ENCODE measurements at places on chromosomes 5 and 9. TPM values are rescaled to one million over a fixed set of nuclear protein-coding genes. Genes with fewer than 3 reads are reported as not detected.
A peak's percentile ranks its signal among the peaks of the same experiment; 100 is the strongest.

SLC6A7 gene
- total RNA-seq = not detected

PCDHA13 gene
- 0.46 TPM for total RNA-seq

AQP3 gene
- total RNA-seq = 251 TPM

PRRX2 gene
- not detected for total RNA-seq

- DNase-seq = peak; percentile 94
These were observed 18.1 kb downstream of the KYAT1 start for GRCh38 chr9:128863647-128864046.

DNA sequence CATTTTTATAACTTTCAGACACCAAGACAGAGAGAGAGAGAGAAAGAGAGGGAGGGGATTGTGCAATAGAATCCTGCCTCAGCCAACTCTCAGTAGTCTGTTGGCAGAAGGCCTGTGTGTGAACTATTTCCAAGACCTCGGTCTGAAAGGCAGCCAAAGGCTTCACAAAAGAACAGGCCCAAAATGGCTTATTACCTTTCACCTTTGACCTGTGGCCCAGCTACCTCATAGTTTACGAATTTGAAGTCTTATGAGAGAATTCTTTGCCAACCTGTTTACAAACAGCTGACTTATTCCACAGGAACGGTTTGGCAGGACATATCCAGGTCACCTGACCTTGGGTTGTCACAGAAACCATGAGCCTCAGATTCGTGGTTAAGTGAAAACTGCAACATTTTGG, 48.6 kb downstream of the NR2F1-AS1 start:
- DNase-seq = no peak

GRCh38 chr9:105900123-105900522, 205.8 kb downstream of the TMEM38B start:
- no peak for DNase-seq

GRCh38 chr9:137432687-137433348, 8.3 kb downstream of the ENTPD8 start:
- peak; percentile 71 for DNase-seq

DNA sequence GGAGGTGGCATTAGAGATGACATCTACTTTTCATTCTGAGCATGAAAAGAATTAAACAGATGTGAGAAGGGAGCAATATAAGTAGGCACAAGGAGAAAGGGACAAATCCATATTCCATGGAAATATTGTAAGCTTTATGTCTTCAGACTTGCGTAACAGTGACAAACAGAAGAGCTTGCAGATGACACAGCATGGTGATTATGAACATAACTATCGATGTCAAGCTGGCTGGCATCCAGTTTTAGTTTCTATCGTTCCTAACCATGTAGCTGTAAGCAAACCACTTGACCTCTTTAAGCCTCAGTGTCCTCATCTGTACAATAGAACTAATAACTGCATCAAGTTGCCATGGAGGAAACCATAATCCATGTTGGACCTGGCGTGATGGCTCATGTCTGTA, 246.7 kb upstream of the ADRA1B start:
- no peak for DNase-seq

TMEM174 gene
- not detected for total RNA-seq

- DNase-seq = no peak
These were observed 47.1 kb upstream of the SIMC1 start for GRCh38 chr5:176190886-176191755.

DNA sequence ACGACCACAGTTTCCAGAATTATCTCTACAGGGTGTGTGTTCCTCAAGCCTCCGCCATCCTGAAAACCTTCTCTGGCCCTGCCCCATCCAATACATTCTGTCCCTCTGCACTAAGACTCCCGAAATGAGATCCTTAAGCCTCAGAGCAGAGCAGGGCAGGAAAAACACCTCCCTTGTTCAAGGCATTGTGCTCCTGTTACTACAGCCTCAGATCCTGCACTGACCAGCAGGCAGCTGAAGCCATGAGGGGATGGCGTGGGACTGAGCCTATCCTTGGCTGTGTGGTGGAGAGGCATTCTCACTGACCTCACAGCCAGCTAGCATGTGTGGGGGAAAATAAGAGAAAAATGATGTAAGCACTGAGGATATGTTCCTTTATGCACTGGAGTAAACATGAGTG, 106.7 kb upstream of the PHYKPL start:
- DNase-seq = no peak

DNA sequence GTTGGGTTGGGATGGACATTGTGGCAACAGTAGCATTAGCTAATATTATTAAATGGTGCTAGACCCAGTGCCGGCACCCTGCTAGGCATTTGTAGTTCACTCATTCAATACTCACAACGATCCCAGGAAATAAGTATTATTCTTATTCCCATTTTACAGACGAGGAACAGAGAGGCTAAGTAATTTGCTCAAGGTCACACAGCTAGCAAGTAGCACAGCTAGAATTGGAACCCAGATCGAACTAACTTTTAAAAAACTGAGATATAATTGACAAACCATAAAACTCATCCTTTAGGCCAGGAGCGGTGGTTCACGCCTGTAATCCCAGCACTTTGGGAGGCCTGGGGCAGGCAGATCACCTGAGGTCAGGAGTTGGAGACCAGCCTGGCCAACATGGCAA, 79.5 kb downstream of the SH3PXD2B start:
- DNase-seq = no peak

DNA sequence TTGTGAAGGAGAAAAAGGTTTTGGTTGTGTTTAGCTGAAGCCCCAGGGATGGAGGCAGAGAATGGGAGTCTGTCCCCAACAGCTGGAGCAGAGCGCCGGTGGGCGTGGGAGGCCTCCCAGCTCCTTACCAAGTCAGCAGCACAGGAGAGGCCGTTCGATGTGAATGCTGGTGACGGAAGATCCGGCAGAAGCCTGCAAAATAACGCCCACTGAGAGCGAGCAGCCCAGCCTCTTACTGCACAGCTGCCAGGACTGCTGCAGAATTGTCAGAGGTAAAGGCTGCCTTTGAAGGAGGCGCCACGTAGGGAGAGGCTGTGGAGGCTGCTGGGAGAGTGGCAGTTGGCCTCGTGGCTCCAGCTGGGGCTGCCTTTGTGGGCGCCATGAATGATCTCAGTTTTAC, 26.2 kb downstream of the ANGPTL2 start:
- DNase-seq = no peak

SLC25A2 gene
- 1.2 TPM for total RNA-seq

COL15A1 gene
- total RNA-seq = 0.94 TPM

- no peak for DNase-seq
These were observed 48.3 kb downstream of the TMEFF1 start for GRCh38 chr9:100521282-100521681.

- DNase-seq = no peak
These were observed 17.7 kb downstream of the EFNA5 start for GRCh38 chr5:107652839-107653607.

GRCh38 chr5:117801583-117801982, 1186.8 kb downstream of the DTWD2 start:
- no peak for DNase-seq

SPATA9 gene
- not detected for total RNA-seq

DNA sequence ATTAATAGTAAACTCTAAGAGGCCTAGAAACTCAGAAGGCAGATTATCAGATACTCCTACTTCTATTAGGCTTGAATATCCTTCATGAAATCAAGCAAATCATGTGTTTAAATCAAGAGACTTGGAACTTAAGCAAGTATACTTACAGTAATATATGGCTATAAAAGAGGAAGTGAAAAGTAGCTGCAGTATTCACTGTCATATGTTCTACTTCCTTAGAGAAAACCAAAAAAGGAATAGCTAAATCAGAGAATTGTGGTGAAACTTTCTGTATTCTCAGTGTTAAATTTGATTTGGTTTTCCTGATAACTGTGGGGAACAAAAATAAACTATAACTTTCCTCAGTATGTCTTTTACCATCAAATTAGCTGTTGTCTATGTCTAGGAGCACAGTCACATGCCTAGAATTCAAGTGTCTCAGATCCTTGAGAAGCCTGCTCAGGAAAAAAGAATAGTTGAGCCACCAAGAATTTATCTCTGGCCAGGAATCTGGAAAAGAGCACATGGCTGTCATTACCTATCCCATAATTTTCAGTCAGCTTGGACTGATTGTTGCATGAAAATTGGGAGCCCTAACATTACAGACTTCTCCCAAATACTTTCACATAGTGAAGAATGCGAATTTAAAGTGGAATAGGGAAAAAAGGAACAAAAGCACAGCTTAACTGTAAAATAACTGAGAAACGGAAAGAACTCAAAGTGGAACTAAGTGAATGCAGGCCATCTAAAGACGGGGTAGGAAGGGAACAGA, 1.7 kb downstream of the FKBP15 start:
- DNase-seq = no peak

GRCh38 chr5:140336388-140336787, 10.0 kb downstream of the HBEGF start:
- peak; percentile 50 for DNase-seq

GRIN3A gene
- 0.92 TPM for total RNA-seq

Data from spleen (tissue), 13 donors.